ENCODE measurements at places on chromosomes 1 and 21. TPM values are rescaled to one million over a fixed set of nuclear protein-coding genes. Genes with fewer than 3 reads are reported as not detected.

The SLC35F3 gene
- 0.70 TPM for total RNA-seq

- H3K27me3 ChIP-seq: no peaks in the 10 kb centered on the region
- H3K4me1 ChIP-seq: no peaks in the 10 kb centered on the region
- H3K4me3 ChIP-seq: no peak overlapping the region
These were observed 22.0 kb upstream of the CHIT1 start for GRCh38 chr1:203251466-203251865.

The TEKT2 gene
- 0.94 TPM for total RNA-seq

GRCh38 chr1:244080343-244080929, 29.4 kb downstream of the ZBTB18 start:
- no peaks in the 10 kb centered on the region for H3K36me3 ChIP-seq
- DNase-seq: no peak
- no peak overlapping the region for H3K27ac ChIP-seq

- no peak overlapping the region for H3K4me3 ChIP-seq
- H3K27ac ChIP-seq: no peak overlapping the region
- no peak for DNase-seq
- H3K36me3 ChIP-seq: 0 out of 2 replicates have a peak, but pooled peaks cover 3% of the 10 kb centered on the region
These were observed 124.1 kb upstream of the PAPPA2 start for GRCh38 chr1:176338877-176339276.

The RXRG gene
- not detected for total RNA-seq

The MNDA gene
- not detected for total RNA-seq

The SH3D21 gene
- total RNA-seq: 4.4 TPM

The MTHFR gene
- 26.4 TPM for total RNA-seq

GRCh38 chr1:87051965-87052364, 137.5 kb downstream of the HS2ST1 start:
- peaks cover 4% of the 10 kb centered on the region for H3K4me1 ChIP-seq
- no peak overlapping the region for H3K4me3 ChIP-seq
- DNase-seq: no peak
- H3K36me3 ChIP-seq: no peaks in the 10 kb centered on the region
- H3K27me3 ChIP-seq: no peaks in the 10 kb centered on the region

The CYP4B1 gene
- 0.16 TPM for total RNA-seq

DNA sequence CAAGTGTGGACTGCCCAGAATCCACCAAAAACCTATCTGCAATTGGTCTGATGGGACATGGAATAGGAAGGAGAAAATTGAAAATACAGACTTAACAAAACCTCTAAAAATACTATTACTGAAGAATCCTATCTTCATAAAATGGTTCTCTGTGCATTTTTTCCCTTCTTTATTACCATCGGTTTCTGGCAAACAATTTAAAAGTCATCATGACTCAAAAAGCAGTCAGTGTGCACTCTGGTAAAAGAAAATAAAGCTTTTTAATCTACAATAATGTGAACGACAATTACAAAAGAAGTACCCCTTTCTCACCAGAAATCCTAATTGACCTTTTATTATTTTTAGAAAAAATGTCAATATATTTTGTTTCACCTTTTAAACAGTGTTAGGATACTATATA, 186.3 kb downstream of the TPR start:
- no peak overlapping the region for H3K27ac ChIP-seq
- H3K4me3 ChIP-seq: no peak overlapping the region
- no peaks in the 10 kb centered on the region for H3K27me3 ChIP-seq
- H3K4me1 ChIP-seq: no peaks in the 10 kb centered on the region
- DNase-seq: no peak
- no peaks in the 10 kb centered on the region for H3K36me3 ChIP-seq

GRCh38 chr1:186534401-186534800, 73.5 kb upstream of the PDC start:
- no peaks in the 10 kb centered on the region for H3K4me1 ChIP-seq
- H3K36me3 ChIP-seq: no peaks in the 10 kb centered on the region

The AKIRIN1 gene
- 281 TPM for total RNA-seq

The ETV3L gene
- total RNA-seq: not detected

Measured in GM23338 (cell line).